HuH-7 (cell line): ENCODE measurements at places on chromosomes 7 and 10.

GRCh38 chr7:55306331-55306730 is 58.8 kb upstream of the LANCL2 start:
- no peak for DNase-seq

DNA sequence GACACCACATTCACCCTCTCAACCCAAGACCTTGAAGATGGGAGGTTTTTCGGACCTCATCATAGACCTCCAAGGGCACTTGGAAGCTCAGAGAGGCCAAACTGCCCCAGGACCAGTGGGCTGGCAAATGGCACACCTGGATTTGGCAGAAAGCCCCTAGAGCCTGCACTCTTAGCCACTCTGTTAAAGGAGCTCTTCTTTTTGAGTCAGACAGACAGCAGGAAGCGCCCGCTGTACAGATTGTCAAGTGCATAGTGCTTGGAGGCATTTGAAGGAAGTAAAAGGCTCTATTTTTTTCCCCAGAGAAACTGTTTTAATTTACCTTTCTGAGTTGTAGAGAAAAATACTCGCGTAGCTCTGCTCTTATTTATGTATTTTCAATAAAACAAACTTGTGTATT is 408.6 kb upstream of the GALNT17 start:
- DNase-seq = no peak

DNA sequence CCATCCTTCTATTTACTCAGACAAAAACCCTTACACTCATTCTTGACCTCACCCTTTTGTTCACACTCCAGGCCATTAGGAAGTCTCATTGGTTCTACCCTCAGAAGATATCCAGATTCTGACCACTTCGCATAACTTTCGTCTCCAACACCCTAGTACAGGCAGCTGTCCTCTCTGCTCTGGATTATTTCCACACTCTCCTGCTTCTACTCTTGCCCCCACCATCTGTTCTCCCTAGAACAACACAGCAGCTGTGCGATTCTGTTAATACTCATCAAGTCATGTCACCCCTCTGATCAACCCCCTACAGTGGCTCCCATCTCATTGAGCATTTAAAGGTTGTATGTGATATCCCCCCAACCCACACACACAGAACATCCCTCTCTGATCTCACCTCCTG is 15.5 kb upstream of the TRIL start:
- DNase-seq = no peak

GRCh38 chr7:37420946-37421695 is 27.5 kb downstream of the ELMO1 start:
- no peak for DNase-seq

DNA sequence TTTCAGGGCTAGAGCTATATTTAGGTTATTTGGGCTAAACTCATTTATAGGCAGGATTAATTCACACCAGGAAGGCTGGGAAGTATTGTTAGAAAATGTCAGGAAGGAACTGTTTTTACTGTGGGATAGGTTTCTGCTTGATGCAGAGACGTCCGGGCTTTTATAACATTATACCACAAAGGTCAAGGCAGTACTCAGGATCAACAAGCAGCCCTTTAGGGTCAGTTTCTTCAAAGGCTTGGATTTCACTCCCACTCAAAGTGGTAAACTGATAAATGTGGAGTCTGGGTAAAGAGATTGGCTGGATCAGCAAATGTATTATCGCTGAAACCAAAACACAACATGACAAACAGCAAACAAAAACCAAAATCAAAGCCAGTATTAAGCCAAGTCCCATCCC is 127.2 kb downstream of the ARL5B start:
- DNase-seq = no peak

- DNase-seq = no peak
Measured at GRCh38 chr10:62442006-62442405, 67.8 kb downstream of the ZNF365 start.

- DNase-seq = no peak
Measured at GRCh38 chr10:132401401-132402118, 4.6 kb downstream of the PWWP2B start.

DNA sequence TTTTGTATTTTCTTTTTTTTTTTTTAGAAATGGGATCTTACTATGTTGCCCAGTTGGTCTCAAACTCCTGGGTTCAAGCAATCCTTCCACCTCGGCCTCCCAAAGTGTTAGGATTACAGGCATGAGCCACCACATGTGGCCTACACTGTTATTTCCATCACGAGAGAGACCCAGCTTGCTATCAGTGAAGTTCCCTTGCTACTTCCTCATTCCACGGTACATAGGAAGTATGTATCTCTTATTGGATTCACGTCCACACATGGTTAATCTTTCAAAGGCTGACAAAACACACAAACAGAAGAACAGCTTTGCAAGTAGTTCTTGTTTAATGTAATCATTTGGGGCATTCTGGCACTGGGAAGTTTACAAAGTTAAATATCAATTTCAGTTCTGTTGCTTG is 50.9 kb downstream of the DCLRE1A start:
- DNase-seq = no peak

DNA sequence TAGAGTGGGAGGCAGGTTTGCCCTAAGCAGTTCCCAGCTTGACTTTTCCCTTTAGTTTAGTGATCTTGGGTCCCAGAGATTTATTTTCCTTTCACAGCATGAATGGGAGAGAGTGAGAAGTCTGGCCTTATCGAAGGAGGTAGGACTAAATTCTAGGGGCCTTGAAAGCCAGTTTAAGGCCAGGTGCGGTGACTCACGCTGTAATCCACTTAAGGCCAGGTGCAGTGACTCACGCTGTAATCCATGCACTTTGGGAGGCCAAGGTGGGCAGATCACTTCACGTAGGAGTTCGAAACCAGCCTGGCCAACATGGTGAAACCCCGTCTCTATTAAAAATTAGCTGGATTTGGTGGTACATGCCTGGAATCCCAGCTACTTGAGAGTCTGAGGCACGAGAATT is 392.2 kb downstream of the ACTR3B start:
- no peak for DNase-seq
